Stimulated activated CD8-positive, alpha-beta memory T cell treated with anti-CD3 and anti-CD28 coated beads, Interleukin-4, amount 100 ng/mL, for 1 hour (primary cell): ENCODE measurements at places on chromosomes 6 and 20.

DNA sequence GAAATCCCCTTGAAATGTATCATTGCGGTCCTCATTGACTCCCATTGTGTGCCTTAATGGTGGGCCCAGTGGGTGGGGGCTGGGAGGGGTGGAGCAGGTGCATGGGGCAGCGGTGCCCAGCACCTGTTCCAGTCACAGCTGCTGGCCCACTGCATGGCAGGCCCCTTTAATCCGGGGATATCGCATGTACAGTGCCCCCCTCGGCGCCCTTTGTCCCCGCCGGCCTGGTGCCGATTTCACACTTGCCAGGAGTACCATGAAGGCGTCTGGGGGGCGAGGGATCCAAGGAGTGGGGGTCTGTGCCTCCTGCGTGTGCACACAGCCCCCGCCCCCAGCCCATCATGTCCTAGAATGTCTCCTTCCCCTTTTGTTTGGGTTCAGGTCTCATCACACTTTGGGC is 2.8 kb downstream of the SNAI1 start:
- no peak for DNase-seq

- no peak for DNase-seq
Observed at GRCh38 chr20:57002066-57002570, 264.3 kb downstream of the BMP7 start.

DNA sequence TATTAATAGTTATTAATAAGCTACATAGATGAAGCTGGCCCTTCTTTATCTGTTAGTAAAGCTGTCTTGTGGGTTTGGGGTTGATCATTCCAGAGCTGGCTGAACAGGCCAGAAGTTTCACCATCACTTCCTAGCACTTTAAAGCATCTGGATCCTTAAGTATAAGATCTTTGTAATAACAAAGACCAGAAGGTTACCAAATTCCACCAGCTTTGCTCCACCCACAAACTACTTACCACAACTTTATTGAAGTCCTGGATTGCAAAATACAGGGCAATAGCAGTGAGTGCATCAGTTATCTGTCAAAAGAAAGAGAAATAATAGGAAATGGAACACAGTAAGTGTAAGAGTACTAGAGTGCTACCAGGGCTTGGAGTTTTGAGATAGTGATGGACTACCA is 33.0 kb downstream of the PIGU start:
- no peak for DNase-seq

GRCh38 chr6:63492476-63492875 is 79.8 kb upstream of the LOC128125822 start:
- no peak for DNase-seq

DNA sequence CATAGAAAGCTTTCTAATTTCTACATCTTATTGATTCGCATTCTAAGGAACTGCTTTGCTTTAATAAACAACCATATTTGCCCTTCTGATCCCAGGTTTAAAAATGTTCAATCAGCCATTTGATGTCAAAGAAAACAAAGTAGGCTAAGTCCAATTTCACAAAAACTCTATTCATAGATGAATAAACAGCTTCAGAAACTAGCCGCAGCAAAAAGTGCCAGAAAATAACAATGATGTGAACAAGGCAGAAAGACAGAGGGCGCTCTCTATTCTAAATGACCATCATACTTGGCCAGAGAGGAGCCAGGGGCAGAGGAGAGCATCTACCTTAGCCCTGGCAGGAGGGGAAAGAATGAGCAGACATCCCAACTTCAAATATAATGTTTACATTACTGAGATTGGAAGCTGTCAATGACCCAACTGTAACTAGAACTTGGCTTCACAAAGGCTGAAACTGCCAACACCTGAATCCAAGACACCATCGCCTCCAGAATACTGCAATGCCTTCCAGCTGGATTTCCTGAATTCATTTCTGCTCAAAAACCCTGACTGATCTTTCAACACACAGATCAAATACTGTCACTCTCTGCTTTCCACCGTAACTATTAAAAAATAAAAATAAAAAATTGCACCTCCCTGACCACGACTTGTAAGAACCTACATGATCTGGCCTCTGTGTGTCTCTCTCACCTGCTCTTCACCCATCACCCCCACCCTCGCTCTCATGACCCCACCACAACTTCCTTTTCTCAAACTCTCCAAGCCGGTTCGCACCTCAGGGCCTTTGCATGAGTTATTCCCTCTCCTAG is 9.5 kb downstream of the CNKSR3 start:
- no peak for DNase-seq

GRCh38 chr20:44026647-44027342 is 112.1 kb downstream of the TOX2 start:
- DNase-seq = no peak

GRCh38 chr6:109531446-109531845 is 48.4 kb upstream of the ZBTB24 start:
- DNase-seq = no peak

DNA sequence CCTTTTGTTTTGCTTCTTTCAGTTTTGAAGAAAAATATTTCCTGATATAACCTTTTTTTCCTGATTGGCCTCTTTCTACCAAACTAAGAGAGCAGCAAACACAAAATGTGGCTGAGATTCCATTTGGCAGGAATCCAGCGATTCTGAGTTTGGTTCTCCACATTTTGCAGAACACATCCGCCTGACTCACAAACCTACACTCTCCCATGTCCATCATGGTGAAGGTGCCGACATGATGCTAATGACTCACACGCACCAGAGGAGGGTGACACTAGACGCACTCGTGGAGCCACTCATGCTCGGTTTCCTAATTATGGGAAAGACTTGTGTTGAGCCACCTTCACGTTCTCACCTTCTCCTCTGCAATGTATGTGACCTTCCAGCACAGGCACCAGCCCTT is 45.9 kb upstream of the DUSP22 start:
- no peak for DNase-seq

GRCh38 chr6:118783931-118784550 is 109.9 kb upstream of the ASF1A start:
- DNase-seq = no peak

DNA sequence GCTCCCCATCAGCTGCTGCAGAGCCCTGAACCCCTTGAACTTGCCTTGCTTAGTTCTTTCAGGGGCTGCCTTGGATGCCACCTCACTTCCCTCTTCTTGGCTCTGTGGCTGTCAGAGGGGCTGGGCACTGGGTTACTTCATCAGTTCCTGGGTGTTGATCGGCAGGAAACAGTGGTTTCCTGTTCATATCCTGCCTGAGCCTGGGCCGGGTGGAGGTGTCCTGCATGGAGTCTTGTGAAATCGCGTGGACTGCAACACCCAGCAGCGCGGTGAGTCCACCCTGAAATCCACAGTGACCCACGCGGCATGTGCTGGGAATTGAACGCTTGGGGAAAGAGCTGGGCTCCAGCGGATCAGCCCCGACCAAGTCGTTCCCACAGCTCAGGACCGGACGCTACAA is 97.5 kb downstream of the CDH26 start:
- no peak for DNase-seq

DNA sequence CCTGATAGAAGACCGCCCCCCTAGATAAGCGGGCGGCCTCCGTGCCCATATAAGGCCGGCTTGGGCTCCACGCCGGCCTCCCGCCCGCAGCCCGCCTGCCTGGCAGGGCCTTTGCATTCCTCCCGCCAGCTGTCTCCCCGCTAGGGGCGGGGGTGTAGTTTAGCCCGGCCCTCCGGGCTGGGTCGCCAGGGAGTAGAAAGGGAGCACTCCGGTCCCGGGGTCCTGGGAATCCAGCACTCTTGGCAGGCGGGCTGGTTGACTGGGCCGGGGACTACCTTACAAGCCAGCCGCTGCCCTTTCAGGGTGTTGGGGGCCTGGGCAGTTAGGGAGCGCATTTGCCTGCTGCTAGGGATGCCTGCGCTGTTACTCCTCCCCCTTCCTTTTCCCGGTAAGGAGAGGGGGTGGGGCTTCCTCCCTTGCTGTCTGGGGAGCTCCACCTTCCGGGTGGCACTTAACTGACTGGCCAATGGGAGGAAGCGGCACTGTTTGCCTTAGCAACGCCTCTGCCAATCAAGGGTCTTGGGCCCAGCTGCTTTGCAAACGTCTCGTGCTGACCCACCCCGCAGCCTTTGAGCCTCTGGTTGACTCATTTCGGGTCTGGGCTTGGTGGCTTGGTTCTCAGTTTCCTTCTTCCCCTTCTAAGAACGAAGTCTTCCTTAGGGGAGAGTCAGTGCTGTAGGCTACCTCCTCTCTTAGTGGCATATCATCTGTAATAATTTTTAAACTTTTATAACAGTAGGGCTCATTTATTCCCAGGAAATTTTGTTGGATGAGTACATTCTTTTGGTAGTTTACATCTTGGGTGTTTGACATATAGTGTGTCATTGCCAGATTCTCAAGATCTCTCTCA is 3.4 kb downstream of the SRF start:
- peak; percentile 76 for DNase-seq

DNA sequence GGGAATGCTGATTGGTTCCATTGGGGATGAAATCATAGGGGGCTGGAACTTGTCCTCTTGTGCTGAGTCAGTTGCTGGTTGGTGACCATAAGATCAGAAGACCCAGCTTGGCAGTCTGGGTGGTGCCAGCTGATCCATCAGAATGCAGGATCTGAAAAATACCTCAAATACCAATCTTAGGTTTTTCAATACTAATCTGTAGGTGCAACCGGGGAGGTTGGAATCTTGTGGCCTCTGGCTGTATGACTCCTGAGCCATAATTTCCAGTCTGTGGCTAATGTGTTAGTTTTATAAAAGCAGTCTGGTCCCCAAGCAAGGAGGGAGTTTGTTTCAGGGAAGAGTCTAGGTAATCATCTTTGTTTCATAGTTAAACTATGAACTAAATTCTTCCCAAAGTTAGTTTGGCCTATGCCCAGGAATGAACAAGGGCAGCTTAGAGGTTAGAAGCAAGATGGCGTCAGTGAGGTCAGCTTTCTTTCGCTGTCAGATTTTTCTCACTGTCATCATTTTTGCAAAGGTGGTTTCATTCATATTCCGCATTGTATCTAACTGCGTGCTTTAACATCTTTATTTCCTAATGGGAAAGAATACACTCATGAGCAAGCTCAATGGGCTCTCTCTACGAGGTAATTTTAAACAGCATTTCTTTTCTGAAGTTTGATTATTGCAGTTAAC is 2.0 kb downstream of the ARMH2 start:
- no peak for DNase-seq

DNA sequence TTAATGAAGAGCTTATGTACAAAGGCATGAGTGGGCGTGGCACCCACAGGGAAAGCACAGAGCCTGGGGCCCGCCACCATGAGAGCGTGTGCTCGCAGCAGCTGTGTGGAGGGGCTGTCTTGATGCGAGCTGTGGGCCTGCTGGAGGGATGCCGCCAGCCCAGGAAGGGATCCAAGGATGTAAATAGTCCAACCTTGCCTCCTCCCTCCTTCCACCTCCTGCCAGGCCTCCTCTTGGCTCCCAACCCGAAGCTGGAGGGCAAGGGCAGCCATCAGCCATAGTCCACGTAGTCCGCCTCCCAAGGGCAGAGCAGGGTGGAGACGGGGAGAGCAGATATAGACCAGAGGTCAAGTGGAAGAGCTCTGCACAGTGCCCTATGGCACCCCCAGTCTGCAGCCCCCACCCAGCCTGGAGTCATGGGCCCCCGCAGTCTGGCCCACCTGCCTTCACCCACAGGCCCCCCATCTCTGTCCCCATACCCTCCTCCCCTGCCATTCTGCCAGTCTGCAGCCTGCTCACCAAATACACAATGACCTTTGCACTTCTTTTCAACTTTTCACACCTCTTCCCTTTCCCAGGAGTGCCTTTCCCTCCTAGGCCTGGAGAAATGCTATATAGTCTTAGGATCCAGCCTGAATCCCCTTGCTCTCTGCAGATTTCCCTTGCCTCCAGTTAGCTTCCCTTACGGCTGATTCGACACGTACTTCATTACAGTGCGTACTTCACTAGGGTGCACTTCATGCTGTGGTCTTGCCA is 77.1 kb downstream of the SHLD1 start:
- DNase-seq = no peak

GRCh38 chr6:86508230-86508629 is 429.1 kb upstream of the HTR1E start:
- no peak for DNase-seq

DNA sequence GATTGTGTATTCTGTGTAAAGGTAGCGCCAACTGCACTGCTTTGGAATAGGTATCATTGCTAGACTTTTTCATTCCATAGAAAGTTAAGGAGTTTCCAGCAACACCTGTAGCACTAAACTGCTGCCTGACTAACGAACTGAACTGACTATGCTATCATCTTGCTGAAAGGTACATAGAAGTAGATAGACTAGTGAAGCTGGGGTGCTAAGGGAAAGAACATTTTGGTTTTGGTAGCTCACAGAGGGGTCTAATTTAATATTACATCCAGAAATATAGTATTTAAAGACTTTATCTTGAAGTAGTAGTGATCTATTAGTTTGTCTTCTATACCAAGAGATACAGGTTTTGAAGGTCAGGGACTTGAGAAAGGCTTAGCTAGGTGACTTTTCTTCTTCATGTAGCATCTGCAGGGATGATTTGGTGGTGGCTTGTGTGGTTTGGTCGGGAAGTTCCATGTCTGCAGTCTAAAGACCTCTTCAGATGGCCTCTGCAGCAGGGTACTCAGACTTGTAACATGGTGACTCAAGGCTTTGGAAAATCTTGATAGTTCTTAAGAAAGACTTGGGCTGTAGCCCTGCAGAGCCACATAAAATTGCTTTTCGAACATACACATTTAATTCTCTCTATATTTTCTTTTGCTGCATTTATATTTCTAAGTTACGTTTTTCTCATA is 10.2 kb downstream of the SENP6 start:
- DNase-seq = no peak

DNA sequence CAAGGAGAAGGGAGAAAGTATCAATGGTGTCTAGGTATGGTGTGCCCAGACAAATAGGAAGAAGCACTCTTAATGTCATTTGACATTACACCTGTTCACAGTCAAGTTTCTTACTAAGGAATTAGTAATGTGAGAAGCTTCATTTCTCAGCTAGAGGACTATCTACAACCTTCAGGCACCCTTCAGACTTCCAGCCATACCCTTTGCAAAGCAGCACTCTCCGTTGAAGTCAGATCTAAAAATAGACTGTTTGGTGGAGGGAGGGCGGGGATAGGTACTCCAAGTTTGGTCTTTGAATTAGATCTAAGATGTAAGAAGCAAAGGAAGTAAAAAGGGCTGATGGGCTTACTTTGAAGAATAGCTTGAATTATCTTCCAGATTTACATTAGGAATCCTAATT is 311.1 kb downstream of the SLC35F1 start:
- DNase-seq = no peak

- DNase-seq = no peak
Observed at GRCh38 chr6:14550410-14550809, 432.8 kb downstream of the CD83 start.

GRCh38 chr20:30606990-30607389 is 650.5 kb upstream of the DEFB115 start:
- no peak for DNase-seq

GRCh38 chr20:34420146-34420545 is 57.1 kb downstream of the ITCH start:
- no peak for DNase-seq

- no peak for DNase-seq
Observed at GRCh38 chr6:80531681-80532619, 425.5 kb downstream of the BCKDHB start.

DNA sequence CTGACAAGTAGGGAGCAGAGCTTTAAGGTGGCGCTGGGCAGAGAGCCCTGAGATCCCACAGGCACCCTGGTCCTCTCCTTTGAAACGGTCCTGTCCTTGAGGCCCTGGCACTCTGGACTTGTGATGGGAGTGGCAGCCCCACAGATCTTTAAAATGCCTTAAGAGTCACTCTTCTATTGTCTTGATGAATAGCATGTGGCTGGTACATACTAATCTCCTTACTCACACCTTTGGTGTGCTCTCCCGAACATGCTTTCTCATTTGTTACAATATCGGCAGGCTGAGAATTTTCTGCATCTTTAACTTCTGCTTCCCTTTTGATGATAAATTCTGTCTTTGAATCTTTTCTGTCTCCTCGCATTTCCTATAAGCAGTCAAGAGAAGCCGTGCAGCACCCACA is 333.8 kb downstream of the TFAP2A start:
- no peak for DNase-seq
